ENCODE measurements at places on chromosomes 6 and 20.

GRCh38 chr20:40307997-40308396 is 381.0 kb downstream of the MAFB start:
- DNase-seq = peak; percentile 50

DNA sequence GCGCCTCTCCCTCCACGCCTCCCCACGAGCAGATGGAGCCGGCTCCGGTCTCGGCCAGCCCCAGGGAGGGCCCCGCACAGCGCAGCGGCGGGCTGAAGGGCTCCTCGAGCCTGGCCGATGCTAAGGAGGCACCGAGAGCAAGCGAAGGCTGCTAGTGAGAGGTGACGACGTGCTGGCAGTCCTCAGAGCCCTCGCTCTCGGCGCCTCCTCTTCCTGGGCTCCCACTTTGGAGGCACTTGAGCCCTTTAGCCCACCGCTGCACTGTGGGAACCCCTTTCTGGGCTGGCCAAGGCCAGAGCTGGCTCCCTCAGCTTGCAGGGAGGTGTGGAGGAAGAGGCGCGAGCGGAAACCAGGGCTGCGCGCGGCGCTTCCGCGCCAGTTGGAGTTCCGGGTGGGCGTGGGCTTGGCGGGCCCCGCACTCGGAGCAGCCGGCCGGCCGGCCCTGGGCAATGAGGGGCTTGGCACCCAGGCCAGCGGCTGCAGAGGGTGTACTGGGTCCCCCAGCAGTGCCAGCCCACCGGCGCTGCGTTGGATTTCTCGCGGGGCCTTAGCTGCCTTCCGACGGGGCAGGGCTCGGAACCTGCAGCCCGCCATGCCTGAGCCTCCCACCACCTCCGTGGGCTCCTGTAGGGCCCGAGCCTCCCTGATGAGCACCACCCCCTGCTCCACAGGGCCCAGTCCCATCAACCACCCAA is 2.5 kb upstream of the TMEM14C start:
- no peak for DNase-seq

DNA sequence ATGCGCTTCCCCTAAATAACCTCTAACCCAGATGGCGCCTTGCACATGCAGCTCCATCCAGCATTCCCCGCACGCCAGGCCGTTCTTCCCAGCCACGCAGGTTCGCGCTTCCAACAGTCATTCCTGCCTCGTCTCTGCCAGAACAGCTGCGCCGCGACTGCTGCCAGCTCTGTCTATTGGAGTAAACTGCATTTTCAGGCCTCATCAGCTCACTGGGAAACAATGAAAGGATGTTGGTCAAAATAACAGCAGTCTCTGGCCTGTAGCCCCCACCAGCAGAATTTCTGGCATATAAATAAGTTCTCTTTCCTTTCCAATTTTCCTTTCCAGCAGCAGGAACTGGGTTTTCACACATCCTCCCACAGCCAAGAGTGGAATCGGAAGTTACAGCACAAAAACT is 14.6 kb downstream of the NRSN1 start:
- peak; percentile 91 for DNase-seq

- peak; percentile 86 for DNase-seq
Observed at GRCh38 chr20:2610941-2611720, 41.3 kb upstream of the NOP56 start.

DNA sequence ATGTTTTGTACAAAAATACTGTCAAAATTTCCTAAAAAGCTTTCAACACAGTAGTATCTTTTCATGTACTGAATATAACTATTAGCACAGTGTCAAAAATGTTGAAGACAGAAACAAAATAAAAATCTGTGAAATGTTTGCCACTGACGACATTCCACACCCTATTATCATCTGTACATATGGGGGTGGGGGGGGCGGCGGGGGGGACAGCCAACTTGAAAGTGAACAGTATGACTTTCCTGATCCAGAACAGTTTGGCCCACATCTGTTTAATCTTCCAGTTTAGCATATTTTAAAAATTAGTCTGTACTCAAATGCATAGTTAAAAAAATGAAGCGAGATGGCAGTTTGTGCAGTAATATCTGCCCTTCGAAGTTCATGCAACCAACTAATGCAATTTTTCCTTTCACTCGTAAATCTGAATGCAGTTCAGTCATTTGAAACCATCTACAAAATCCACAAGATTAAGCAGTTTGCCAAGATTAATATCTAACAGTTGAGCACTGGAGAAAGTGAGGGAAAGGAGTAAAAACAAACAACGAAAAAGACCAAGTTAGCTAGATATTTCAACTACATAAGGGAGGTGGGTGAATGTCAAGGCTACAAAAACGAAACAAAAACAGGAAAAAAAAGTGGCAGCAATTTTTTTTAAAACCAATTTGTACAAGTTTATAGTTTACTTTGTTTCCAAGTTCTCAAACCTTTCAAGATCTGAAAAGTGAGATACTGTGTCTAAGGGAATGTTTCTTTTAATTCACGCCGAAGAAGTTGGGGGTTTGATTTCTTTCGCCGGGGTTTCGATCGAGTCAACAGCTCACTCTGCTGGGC is 1.9 kb downstream of the CITED2 start:
- peak; percentile 90 for DNase-seq

- DNase-seq = no peak
Observed at GRCh38 chr20:17836303-17836861, 132.2 kb downstream of the SNX5 start.

- DNase-seq = no peak
Observed at GRCh38 chr20:56752274-56752673, 123.2 kb downstream of the TFAP2C start.

GRCh38 chr20:1807394-1807793 is 87.8 kb upstream of the SIRPA start:
- peak; percentile 68 for DNase-seq

- DNase-seq = no peak
Observed at GRCh38 chr6:84492241-84493165, 265.1 kb upstream of the CEP162 start.

DNA sequence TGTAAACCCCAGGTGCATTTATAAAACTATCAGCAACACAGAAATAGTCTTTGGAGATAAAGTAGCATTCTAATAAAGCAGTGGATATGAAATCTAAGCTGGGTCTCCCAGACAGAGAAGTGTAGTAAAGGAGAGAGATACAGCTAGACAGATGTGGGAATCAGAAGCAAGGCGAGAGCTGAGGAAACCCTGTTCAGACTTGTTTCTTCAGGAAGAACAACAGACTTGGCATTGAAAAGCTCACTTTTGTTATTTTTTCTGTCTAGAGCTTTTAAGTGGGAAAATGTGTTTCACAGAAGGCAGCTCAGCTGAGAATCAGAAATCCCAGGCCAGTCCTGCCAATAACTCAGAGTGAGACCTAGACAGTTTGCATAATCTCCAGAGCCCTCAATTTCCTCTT is 52.9 kb downstream of the SLC35B3 start:
- no peak for DNase-seq

DNA sequence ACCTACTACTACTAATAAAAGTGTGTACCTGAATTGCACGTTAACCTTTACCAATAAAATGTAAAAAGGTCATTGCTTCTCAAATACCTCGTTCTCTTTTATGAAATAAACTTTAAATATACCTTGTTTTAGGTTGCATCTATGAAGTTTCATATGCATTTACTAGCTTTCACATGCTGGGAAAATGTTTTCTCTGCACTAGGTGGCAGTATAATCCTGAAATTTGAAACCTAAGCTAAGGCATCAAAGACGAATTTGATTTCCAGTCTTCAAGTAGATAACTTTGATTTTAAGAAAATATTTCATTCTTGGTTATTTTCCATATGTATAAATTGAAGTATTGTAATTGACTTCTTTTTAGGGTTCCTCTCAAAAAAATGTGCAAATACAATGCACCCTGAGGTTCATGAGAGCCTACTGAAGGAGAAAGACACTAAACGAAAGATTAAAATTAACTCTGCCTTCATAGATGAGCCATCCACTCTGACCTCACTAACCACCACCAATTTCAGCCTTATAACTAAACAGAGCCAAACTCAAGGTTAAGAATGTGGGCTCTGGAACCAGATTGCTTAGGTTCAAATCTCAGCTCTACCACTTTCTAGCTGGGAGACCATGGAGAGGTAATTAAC is 7.3 kb upstream of the COL9A1 start:
- DNase-seq = no peak

DNA sequence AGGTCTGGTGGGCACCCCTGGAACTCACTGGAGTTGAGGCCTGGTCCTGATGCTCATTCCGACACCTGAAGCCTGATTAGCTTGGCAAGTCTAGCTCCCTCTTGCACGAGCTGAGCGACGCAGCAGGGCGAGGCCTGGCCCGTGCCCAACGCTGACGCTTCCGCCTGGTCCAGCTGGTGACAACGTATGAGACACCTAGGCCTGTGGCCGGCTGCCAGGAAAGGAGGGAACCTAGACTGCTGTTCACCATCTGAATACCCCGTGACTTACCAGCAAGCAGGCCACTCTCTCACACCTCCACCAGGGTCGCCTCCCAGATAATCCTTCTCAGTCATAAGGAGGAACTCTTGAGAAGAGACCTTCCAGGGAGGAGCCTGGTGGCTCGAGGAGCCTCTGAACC is 24.5 kb downstream of the YTHDF1 start:
- DNase-seq = no peak

GRCh38 chr6:98828211-98828788 is 6.1 kb upstream of the POU3F2 start:
- no peak for DNase-seq

DNA sequence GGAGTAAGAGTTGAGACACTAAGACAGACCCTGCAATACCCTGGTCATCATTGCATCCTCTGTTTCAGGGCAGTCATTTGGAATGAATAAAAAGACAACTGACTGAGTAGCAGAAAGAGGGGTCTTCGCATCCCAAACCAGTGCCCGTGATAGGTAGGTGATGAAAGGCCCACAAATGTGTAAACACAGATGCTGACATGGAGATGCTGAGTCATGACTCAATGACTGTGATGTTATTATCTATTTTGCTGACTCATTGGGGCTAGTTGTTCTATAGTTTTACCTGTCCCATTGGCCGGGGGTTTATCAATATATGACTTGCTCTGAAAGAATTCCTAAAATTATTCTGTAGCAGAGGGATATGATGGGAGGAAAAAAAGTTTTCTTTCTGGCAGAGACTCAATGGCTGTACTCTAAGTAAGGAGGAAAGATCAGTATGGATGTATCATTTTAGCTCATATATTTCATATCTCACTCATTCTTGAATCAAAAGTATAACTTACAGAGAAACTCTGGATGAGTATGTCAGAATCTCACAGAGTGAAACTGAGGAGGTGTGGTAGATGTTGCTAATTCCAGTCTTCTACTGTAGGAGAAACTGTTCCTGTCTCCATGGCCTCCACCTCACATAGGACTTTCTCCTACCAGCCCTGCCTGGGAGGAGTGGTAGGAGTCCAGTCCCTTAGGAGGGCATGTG is 119.9 kb upstream of the PREP start:
- no peak for DNase-seq

- DNase-seq = peak; percentile 93
Observed at GRCh38 chr6:293193-294174, 1.2 kb downstream of the DUSP22 start.

DNA sequence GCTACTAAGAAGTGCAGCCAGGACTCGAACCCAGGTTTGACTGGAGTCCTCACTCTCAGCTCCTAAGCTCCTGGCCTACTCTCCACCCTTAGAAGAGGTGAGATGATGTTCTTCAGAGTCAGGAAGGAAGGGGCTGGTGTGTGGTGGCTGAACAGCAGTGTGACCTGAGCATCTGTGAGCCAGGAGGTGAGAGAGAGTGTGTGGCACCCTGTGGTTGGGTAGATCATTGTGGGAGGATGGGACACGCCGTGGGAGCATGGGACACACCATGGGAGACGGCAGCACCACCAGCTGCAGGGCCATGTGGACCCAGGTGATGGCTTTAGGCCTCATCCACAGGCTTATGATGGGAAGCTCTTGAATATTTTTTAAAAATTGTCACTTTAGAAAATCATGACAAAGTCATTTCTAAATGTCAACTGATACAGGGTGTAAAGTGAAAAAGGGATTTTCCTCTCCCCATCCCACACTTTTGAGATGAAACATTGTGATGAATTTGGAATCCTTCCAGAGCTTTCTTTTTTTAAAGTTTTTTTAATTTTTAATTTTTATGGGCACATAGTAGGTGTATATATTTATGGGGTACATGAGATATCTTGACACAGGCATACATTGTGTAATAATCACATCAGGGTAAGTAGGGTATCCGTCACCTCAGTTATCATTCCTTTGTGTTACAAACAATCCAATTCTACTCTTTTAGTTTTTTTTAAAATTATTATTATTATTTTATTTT is 31.6 kb downstream of the SRC start:
- DNase-seq = no peak

- no peak for DNase-seq
Observed at GRCh38 chr20:30892541-30893345, 364.7 kb upstream of the DEFB115 start.

DNA sequence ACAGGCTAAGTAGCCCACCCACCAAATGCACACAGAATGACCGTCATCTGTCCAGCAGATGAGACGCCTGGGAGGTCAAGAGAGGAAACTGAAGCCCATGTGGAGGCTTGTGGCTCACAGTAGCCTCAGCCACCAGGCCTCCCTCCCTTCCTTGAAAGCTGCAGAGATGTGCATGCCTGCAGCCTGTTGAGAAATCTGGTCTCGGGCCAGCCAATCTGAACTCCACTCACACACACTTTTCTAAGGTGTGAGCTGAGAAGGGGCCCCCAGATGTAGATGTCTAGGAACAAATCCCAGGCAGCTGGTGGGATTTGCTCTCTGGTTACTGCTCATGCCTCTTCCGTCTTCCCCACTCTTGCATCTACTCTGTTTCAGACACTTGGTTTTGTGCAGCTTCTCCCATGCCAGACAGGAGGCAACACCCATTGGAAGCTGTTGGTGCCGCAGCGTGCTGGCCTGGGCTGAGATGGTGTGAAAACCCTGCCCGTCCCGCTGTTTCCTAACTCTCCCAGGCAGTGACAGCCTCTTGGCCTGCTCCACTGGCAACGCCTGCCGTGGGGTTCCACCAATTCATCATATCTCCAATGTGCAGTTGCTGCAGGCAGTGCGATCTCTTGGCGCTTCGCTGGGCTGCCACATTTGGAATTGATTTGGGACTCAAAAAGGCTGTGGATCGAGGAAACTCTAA is 24.1 kb upstream of the PAX1 start:
- DNase-seq = no peak

DNA sequence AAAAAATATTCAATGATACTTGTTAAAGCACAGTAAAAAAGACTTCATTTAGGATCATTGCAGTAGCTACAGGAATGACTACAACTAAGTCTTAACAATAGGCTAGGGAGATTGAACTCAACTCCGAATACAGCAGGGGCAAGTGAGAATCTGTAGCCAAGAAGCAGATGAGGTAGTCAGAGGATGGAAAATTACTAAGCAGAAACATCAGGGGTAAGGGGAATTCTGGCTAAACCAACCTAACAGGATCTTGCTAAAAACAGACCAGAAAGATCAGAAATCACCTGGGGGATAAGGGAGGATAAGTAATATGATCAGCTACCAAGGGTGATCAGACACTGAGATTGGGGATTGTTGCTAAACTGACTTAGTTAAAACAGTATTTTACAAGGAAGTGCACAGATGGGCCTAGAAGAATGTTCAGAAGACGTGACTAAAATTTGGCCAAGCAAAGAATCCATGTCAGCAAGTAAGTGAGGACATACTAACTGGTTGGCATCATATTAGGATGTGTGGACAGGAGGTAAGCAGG is 217.5 kb downstream of the TENT5A start:
- no peak for DNase-seq

- DNase-seq = no peak
Observed at GRCh38 chr20:698276-698675, 22.7 kb upstream of the SCRT2 start.

Measured in esophagus muscularis mucosa (tissue), 4 donors.